ENCODE measurements at places on chromosomes 5 and 9.
A peak's percentile ranks its signal among the peaks of the same experiment; 100 is the strongest.

GRCh38 chr5:150777685-150778084 lies 872 bp upstream of the SMIM3 start:
- DNase-seq, result no peak

DNA sequence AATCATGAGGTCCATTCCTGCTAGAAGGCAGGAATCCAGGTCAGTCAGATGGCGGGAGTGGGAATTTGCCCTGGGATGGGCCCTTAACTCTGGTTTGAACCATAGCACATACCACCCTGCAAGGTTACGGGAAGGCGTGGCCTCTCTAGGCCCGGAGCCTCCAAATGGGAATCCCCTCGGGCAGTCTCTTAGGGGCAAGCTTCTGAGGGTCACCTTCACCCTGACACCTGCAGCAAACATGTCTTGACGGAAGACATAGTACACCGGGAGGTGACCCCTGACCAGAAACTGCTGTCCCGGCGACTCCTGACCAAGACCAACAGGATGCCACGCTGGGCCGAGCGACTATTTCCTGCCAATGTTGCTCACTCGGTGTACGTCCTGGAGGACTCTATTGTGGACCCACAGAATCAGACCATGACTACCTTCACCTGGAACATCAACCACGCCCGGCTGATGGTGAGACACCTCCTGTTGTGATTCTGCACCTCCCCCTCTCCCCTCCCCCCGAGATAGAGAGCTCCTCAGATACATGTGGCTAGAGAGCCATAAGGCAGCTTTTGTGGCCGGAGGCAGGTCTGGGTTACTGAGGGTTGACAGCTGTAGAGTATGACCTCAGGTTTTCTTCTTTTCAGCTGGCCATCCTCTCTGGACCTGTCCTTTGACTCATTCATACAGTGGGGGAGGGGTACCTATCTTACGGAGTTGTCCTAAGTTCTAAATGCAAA lies 957 bp downstream of the PRELID1 start:
- peak; percentile 36 for DNase-seq

- no peak for DNase-seq
These were observed 9.5 kb downstream of the SPRY4 start for GRCh38 chr5:142315096-142315900.

DNA sequence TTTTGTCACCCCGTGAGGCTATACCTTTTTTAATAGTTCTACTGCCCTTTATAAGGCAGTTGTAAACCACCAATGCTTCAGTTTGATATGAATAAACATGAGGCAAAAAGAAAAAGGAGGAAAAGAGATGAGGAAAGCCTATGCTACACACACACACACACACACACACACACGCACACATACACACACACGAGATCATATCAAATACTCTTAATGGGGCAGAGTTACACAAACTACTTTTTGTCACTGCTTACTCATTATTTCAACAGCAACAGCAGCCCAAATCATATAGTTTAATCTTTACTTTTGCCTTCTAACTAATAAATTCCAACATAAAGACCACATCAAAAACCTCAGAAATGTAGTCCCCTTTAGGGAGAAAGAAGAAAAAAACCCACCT lies 116.8 kb upstream of the PAM start:
- no peak for DNase-seq

DNA sequence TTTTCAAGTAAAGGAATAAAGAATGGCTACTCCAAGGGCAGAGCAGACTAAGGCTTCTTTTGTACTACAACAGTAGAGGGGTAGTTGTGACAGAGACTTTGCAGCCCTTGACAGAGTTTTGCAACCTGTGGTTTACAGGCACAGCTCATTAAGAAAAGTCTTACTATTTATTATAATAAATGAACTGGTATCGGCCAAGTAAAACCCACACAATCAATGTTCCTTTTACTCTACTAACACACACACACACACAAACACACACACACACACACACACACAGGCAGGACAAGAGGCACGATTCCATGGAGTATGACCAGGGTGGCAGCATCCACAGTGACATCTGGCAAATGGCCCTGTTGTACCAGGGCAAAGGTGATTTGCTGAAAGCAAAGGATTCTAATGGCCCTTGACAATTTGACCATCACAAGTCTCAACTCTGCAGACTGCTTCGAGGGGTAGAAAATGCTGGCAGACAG lies 59.1 kb upstream of the GOLPH3 start:
- no peak for DNase-seq

DNA sequence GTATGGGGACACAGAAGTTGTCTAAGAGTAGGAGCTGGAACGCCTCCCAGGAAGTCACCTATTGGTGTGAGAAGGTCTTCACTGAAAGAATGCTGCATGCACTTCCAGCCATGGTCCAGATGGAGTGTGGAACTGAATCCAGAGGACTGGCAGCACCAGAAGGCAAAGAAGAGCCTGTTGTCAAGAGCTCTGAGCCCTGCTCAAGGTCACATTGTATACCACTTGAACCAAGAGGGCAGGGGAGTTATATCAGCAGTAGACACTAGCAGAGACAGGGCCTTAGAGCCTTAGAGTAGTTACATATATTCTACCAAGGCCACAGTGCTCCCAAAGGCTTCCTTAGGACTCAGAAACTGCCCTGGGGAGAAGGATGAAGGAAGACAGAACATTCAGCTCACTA lies 130.8 kb upstream of the POC5 start:
- no peak for DNase-seq

GRCh38 chr5:169549453-169550100 lies 34.0 kb upstream of the SPDL1 start:
- no peak for DNase-seq

- DNase-seq, result no peak
These were observed 972.4 kb upstream of the ACO1 start for GRCh38 chr9:31412081-31412480.

GRCh38 chr5:104785097-104785496 lies 1222.5 kb upstream of the NUDT12 start:
- no peak for DNase-seq

DNA sequence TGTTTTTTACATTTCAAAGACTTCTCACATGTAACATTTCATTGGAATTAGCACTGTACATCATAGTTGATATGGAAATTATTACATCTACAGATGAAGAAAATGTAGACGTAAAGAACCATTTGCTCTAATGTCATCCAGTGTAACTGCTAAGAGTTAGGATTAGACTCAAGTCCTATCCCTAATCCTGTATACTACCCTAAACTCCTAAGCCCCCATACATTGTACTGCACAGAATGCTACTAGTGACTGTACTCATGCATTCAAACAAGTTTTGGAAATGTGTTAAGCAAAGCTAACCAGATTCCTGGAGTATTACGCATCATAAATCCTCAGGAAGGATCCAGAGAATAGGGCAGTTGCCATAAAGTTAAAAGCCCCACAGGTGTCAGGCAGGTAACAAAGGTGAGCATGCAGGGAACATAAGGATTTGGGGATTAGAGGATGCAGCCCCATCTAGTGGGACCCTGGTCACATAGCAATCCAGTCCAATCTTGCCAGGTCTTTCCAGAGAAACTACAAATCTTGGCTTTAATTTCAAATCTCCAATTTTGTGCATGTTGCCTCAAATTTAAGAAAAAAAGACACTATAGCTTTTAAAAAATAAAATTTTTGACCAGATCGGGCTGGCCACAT lies 32.0 kb downstream of the HAVCR1 start:
- no peak for DNase-seq

DNA sequence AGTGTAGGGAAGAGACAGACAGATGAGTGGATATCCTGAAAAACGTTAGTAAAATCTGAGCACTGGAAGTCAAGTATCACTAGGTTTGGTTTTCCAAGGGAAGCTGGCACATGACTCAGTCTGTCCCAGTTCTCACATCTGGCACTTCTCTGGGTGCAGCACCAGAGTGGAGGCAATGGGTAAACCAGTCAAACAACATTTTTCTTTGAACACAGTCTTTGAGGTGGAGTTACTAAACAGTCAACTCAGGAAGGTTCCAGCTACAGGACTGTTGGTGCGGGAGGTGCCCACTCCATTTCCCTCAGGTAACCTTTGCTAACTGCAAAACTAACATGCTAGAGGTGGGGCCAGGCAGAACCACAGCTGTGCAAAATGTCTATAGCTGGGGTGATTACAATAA lies 301.4 kb upstream of the RFX3 start:
- DNase-seq, result no peak

DNA sequence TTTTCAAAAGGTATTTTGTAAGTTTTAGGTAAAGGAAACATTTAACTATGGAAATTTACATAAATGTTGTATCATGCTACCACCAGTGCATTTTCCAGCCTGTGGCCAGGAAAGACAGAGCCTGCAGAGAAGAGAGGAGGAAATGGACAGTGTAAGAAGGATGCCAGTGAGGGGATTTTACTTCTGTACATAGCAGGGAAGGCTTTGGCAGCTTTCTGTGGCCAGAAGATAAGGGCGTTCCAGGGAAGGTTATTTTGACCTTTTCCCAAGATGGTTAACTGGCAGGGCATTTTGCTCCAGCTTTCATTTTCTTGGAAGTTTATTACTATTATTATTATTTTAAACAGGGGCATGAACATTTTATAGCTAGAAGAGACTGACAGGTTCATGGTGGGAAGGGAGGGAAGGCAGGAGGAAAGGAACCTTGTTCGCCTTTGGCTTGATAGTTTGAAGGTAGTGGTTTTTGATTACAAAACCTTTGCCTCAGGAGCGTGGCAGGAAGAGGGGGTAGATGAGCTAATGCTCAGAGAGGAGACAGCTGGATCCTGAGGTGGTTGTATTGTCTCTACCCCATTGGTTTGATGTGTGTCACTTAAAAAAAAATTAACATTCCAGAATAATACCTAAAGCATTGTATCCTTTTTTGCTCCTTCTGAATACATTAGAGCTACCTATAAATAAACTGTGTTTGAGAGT lies 4.1 kb downstream of the ISOC1 start:
- no peak for DNase-seq

DNA sequence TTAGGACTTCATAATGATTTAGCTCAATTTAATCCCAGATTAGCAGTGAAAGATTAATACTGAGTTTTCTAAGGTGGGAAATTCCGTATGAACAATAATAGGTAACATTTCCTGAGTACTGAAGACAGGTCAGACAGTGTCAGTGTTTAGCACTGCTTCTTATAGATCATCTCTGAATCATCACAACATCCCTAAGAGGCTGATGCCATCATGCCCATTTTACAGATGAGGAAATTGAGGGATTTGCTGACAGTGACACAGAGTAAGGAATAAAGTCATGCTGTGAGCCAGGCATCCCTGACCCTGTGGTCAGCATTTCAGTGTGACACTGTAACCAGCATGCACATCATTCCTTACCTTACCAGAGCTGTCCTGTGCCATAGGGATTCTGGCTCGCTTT lies 44.5 kb downstream of the DAPK1 start:
- no peak for DNase-seq

GRCh38 chr9:69363191-69363590 lies 38.2 kb downstream of the ENTREP1 start:
- no peak for DNase-seq

DNA sequence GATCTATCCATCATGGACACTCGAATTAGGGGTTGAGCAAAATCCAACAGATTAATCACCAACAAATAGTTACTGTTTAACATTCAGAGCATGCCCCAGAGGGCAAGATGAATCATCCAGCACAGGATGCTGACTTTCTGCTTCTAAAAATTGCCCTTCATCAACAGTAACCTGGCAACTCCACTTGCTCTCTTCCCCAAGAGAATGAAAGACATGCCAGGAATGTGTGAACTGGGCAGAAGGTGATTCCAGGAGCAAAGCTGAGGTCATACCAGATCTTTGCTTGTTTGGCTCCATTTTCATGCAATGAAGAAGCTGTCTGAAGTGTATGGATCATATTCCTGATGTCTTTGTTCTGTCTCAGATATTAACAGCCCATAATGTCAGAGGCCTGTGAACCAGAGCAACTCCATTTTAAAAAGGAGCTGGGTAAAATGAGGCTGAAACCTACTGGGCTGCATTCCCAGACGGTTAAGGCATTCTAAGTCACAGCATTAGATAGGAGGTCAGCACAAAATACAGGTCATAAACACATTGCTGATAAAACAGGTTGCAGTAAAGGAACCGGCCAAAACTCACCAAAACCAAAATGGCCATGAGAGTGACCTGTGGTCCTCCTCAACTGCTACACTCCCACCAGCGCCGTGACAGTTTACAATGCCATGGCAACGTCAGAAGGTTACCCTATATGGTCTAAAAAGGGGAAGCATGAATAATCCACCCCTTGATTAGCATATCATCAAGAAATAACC lies 2.5 kb upstream of the ZNF367 start:
- peak; percentile 63 for DNase-seq

DNA sequence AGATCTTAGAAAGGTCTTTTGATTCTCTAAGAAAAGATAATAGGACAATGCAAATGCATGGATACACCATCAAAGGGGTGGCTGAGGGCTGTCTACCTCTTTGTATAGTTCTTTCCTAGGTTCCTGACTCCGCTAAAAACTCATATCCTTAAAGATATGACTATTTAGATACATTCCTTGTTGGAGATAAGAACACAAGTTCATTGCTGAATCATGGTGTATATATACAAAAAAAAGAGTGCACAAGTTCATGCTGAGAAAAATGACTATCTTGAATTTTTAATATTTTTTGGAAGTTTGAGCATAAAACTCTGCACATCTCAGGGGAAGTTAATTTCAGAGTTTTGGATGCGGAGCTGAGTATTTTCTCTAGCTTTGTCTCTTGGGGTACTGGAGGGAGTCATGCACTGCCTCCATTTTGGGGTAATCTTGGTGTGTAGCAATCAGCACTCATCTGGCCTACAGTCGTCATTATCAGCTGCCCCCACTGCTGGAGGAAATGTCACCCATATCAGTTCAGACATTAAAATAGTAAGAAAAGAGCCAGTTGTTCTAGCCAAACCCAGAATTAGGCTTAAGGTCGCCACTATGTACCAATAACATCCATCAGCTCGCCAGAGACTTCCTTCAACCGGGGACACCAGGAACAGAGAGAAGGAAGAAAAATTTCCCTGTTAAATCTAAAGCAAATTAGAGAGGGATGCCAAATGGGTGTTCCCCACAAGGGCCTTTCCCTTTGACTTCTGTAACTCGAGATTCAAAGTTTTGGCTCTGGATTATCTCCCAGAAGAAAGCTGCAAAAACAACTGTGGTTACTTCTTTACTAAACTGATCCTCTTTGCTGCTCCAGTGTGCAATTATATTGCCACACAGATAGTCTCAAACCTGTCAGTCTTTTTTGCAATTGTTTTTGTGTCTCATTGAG lies 49.0 kb downstream of the PTTG1 start:
- DNase-seq, result peak; percentile 35

- DNase-seq, result no peak
These were observed 115.3 kb downstream of the VAV2 start for GRCh38 chr9:133876836-133877235.

DNA sequence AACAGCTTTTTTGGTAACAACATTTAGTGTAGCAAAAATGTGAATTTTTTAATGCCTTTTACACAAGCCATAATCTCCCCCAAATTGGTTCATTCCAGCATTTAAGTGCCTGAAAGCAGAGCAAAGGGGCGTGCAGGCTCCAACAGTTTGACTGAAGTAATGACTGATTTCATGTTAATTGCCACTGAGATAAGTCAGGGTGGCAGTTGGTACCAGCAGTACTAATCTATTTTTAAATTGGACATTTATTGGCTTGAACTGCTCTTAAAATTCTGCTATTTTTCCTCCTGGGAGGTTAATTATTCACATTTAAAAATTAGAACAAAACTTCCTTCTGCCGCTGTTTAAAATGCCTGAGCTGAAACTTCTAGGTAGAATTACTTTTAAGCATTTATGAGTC lies 12.4 kb downstream of the TMEM171 start:
- DNase-seq, result no peak

GRCh38 chr9:28782630-28783029 lies 1209.3 kb upstream of the C9orf72 start:
- no peak for DNase-seq
